Activated CD4-positive, alpha-beta T cell treated with anti-CD3 and anti-CD28 coated beads, Interleukin-2, amount 10 ng/mL, durations not matched to agents 7 days and 5 days (primary cell): ENCODE measurements at places on chromosomes 4 and X.

- no peak for DNase-seq
Observed at GRCh38 chrX:134537179-134537955, 77.4 kb downstream of the HPRT1 start.

DNA sequence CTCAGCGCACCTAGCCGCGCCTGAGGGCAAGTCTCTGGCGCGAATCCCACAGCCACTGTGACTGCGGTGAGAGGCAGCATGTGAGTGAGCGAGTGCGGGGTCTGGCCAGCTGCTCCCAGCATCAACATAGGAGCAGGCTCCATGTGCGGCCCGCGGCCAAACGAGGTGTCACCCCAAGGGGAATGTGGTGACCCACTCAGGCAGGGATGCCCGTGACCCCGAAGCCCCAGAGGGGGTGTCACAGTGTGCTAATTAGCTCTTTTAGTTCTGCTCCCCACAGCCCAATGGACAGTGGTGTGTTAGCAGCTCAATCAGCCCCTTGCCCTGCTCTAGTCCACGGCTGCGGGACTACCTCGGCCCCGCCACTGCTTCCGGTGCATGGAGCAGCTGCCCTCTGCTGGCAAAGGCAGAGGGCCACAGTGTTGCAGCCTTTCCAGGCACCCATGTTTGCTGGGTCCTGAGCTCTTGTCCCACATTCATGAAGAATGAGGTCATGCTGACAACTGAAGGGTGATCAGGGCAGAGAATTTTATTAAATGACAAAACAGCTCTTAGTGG, 61.4 kb downstream of the AGA start:
- DNase-seq, result no peak

DNA sequence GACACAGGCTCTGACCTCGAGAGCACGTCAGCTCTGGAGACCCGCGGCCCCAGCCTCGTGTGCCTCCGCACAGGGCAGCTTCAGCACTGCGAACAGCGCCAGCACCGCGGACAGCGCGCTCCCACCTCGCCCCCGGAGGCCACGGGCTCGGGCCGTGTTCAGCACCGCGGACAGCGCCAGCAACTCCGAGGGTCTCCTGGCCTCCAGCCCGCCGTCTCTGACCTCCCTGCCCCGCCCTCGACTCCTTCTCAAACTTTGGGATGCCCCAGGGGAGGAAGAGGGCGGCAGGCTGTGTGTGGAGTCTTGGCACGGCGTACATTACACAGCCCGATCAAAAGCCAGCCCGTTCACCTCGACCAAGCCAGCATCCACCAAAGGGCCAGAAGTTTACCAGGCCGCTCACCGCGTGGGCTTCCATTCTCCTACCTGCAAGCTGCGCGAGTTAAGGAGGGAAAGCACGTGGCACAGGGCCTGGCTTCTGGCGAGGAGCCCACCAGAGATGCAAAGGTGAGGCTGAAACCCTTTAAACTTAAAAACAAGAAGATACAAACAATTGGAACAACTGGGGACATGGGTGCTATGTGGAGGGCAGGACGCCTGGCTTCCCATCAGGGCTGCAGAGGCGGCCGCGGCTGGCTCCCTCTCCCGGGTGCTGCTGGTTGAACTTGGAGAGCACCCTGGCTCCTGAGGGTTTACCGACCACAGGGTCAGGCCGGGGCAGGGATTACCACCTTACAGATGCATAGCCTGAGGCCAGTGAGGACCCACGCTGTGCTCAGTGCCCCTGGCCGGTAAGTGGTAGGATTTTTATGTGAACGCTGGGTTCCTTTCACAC, 4.5 kb upstream of the NKX1-1 start:
- peak; percentile 52 for DNase-seq

- DNase-seq, result no peak
Observed at GRCh38 chr4:154044742-154045485, 256.0 kb upstream of the SFRP2 start.

- DNase-seq, result no peak
Observed at GRCh38 chr4:153623491-153623890, 60.6 kb upstream of the TLR2 start.

GRCh38 chr4:35938936-35939335, 305.4 kb downstream of the ARAP2 start:
- DNase-seq, result no peak

DNA sequence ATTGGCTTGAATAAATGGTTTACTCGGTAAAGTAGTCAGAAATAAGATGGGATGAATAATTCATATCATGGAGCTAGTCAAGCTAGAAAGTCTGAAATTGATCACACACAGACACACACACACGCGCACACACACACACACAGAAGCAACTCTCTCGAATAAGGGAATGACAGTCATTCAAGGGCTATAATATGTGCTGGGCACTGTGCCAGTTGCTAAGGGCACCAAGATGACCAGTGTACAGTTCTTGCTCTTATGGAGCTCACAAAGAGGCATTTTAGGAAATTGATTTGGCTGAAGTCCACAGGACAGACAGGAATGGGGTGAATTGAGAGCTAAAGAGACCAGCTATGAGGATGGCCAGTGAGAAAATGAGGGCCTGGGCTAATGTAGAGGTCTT, 34.2 kb upstream of the SH3D19 start:
- DNase-seq, result no peak

GRCh38 chrX:18047491-18047890, 173.2 kb downstream of the BEND2 start:
- DNase-seq, result no peak

GRCh38 chr4:15649914-15650545, 5.1 kb downstream of the FBXL5 start:
- peak; percentile 80 for DNase-seq

DNA sequence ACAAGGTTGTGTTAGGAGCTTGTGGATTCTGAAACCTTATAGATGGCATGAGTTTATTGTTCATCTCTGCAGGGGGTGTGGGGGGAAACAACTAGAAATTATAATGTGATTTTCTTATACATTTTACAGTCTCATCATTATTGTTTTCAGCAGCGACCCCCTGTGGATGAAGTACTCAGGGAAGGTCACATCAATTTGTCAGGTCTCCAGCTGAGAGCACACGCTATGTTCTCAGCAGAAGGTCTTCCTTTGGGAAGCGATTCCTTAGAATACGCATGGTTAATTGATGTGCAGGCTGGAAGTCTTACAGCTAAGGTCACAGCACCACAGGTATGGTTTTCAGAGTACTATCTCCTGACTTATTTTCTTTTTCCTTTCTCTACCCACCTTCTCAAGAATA, 72.2 kb downstream of the BLTP1 start:
- peak; percentile 12 for DNase-seq

DNA sequence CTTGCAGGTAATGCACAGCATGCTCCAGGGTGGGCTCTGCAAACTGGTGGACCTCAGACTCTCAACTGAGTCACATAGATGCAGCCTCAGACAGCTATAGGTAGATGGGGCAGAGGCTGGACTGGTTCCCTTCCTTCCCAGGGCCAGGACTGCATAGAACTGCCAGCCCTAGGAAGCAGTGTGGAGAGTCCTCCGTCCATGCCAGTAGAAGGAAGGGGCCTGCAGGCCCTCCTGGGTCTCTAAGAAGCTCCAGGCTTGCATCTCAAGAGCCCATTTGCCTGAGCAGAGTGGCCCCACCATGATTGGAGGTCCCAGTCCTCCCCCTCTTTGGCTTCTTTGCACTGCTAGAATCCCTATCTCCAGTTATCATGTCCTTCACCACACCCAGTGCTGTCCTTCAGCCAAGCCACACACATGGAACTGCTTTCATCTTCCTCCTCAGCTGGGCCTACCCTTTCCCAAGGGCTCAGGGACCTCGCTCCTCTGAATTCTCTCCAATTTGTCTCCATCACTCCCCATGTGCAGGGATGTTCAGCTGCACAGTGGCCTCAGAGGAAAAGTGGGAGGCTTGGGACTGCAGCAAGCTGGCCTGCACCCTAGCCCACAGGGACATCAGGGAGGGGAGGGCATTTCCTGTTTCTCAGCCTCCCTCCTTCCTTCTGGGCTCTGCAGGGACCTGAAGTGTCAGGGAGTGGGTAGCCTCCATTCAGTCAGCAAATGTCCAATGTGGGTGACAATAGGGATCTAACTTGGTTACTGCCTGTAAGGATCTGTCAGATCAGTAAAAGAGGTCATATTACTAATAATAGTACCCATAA, 146.0 kb downstream of the PJA1 start:
- DNase-seq, result no peak

- no peak for DNase-seq
Observed at GRCh38 chrX:96480081-96480480, 204.6 kb upstream of the DIAPH2 start.

- no peak for DNase-seq
Observed at GRCh38 chr4:116811730-116812129, 273.6 kb downstream of the TRAM1L1 start.

- no peak for DNase-seq
Observed at GRCh38 chrX:107167163-107167921, 38.9 kb downstream of the NUP62CL start.

DNA sequence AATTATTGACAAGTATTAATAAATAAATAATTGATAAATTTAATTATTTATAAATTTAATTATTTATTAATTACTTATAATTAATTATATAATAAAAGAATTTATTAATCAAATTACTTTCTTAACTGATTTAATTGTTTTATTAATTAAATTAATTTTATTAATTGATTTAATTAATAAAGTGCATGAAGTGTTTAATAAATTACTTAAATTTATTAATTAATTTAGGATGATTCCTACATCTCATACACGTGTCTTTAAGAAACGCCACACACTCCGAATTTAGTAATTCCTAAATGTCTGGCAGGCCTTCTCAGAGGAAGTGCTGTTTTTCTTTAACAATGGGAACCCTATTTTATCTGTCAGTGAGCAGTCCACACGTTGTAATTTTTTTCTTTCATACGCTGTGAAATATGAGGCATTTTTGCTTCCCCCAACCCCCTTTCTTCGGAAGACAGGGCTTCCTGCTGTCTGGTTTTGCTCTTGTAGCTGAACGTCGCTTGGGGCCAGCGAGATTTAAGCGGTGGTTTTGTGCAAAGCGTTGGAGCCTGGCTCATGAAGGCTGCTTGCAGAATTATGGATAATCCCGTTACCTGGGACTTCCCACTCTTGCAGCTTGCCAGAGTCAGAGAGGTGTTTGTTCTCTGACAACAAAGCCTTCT, 46.8 kb downstream of the CRLF2 start:
- peak; percentile 37 for DNase-seq

GRCh38 chr4:36997727-36998126, 246.8 kb upstream of the NWD2 start:
- DNase-seq, result no peak

DNA sequence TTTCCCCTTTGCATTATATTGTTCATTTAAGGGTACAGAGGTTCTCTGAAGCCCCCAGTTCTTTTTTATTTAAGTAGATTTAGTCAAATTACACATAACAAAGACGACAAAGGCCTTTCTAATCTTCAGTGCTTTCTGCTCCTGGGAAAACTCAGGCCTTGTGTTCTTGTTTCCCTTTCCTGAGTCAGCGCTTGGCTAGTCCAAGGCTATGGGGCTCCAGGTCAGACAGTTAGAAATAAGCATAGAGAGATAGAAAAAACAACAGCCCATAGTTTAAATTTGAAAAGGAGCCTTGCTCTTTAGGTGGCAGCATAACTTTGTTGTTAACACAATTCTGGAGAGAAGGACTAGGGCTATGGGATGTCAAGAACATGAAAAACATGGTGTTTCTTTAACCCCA, 97.3 kb downstream of the PPP1R2C start:
- DNase-seq, result no peak

GRCh38 chr4:41006141-41006540, 208.2 kb downstream of the APBB2 start:
- DNase-seq, result no peak

- DNase-seq, result no peak
Observed at GRCh38 chrX:16386126-16386525, 218.8 kb downstream of the MAGEB17 start.

GRCh38 chr4:80386281-80386886, 50.9 kb downstream of the CFAP299 start:
- DNase-seq, result no peak
